NCI-H446 treated with DMSO at 0.1 percent for 48 hours (cell line): ENCODE measurements at places on chromosomes 12 and 14.
A peak's percentile ranks its signal among the peaks of the same experiment; 100 is the strongest.

DNA sequence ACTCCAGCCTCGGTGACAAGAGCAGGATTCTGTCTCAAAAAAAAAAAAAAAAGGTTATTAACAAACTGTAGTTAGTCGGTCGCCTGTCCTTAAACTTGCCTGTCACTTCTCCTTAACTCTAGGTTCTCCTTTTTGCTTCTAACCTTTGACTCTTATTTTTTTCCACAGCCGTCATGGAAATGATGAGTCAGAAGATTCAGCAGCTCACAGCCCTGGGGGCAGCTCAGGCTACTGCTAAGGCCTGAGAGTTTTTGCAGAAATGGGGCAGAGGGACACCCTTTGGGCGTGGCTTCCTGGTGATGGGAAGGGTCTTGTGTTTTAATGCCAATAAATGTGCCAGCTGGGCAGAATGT, 418 bp upstream of the MYG1 start:
- no peak for DNase-seq

DNA sequence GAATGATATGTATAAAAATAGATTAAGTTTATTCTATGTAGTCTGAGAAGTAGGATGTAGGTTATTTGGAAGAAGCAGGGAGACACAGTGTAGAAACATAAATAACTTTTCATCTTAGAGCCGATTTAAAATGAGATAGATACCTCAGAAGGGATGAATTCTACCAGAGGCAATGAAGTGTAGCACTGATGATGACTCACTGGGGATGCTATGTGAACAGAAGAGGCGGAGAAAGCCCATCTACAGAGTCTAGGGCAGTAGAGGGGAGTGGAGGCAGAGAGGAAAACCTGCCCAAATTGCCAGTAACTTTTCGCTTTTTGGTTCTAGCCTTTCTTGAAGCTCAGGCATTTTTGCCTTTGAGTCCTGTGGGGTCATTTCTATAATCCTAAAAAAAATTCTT, 451.8 kb downstream of the ATP23 start:
- no peak for DNase-seq

DNA sequence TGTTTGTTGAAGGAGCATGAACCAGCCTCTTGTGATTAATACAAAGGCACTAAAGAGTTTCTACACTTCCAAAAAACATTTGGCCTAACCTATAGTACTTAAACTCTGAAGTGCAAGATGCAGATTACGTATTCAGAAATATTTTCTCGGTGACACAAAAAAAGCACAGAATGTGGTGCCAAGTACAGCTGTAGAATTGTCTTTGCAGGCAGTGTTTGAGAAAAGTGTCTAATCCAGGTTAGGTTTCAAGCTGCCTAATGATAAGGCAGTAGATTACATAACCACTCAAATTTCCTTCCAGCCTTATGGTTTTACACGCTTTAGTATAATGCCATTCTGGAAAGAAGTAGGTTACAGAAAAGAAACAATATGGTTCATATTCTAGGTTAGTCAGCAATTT, 205.2 kb downstream of the KLHL28 start:
- DNase-seq, result no peak

- no peak for DNase-seq
These were observed 886.2 kb downstream of the DIO2 start for GRCh38 chr14:79325071-79325470.

- no peak for DNase-seq
These were observed 1019.0 kb upstream of the TMEM132C start for GRCh38 chr12:127247937-127248336.

- no peak for DNase-seq
These were observed 4.6 kb downstream of the ZC3H10 start for GRCh38 chr12:56122637-56123036.

- no peak for DNase-seq
These were observed 445.4 kb downstream of the BCL11B start for GRCh38 chr14:98826618-98827017.

DNA sequence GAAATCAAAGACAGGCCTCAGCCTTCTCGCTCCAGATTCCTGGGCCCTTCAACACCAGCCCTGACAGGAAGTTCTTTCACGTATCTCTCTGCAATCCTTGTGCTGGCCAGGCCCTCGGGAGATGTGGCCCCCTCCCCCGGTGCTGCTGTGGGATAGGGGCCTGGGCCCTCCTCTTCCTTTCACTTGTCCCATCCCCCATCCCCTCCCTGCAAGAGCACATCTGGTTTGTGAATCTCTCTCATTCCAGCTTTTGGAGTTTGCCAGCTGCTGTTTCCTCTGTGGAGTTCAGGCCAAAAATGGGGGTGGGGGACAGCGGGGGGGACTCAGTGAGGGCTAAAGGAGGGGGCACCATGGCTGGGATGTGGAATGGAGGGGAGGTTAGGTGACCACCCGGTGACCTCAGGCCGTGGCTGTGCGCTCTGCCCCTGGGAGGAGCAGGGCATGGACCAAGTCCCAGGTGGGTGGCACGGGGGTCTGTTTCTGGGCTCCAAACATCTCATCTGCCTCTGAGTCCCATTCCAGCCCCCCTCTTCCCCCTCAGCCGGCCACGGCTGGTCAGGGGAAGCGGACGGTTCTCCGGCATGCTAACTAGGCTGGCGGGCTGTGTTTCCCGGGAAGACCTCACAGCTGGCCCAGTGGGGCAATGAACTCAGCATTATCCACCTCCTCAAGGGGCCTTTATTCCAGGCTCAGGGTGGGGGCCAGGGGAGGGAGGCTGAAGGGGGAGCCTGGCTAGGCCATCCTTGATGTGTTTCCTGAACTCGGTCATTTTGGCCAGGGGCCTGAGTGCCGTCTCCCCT, 7.4 kb downstream of the LRP1 start:
- no peak for DNase-seq

DNA sequence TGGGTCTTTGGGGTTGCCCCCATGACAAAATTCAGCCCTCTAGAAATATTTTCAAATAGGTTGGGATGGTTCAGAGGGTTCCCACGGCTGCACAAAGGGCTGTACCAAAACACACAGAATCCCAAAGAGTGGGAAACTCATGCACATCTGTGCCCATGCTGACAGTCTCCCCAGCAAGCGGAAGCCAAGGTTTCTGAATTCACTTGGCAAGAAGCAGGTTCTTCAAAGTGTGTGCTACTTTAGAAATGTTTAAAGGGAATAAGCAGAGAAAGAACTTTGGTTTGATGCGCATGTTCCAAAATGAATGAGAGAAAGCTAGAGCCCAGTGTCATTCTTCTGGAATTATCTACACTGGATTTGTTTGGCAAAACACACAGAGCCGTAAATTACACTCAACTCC, 46.7 kb downstream of the FOXN3 start:
- no peak for DNase-seq

GRCh38 chr12:122086641-122087285, 8.2 kb downstream of the MLXIP start:
- DNase-seq, result peak; percentile 28

- DNase-seq, result no peak
These were observed 334.8 kb upstream of the RGS6 start for GRCh38 chr14:71597287-71597920.

GRCh38 chr12:91967590-91967989, 178.1 kb downstream of the BTG1 start:
- DNase-seq, result no peak

GRCh38 chr12:29396774-29397173, 15.8 kb upstream of the ERGIC2 start:
- DNase-seq, result no peak

DNA sequence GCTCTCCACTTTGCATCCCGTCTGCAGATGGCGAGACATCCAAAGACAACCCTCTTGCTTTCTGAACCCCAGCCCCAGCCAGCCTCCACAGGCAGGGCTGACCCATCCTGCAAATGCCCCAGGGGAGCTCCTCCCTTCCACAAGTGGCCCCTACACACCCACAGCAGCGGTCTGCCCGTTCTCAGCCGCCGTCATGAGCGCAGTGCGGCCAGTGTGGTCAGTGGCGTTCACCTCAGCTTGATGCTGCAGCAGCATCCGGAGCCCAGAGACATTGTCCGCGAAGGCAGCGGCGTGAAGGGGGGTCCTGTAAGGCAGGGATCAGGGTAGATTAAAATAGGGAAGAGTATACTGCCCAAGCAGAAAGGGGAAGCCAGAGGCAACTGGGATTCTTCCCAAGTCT, 13.7 kb downstream of the ANKRD52 start:
- DNase-seq, result no peak

- DNase-seq, result peak; percentile 72
These were observed 136.1 kb downstream of the FGD4 start for GRCh38 chr12:32535288-32535999.

DNA sequence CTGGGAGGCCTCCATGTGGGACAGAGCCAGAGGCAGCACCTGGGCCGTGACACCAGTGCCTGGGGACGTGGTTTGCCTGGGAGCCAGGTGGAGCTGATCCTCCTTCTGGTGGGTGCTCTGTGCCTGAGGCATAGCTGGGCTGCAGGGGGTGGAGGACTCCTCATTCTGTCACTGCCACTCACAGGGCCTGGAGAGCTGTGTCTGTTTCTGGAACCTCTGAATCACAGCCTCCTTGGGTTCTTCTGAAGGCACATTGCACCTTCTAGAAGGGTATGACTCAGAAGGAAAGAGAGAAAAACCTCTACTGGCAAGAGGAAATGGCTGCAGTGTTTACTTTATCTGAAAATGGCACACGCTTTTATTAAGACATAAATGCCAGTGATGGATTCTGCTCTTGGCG, 659.8 kb downstream of the VRK1 start:
- DNase-seq, result no peak

GRCh38 chr14:43651896-43652295, 855.2 kb downstream of the FSCB start:
- no peak for DNase-seq

DNA sequence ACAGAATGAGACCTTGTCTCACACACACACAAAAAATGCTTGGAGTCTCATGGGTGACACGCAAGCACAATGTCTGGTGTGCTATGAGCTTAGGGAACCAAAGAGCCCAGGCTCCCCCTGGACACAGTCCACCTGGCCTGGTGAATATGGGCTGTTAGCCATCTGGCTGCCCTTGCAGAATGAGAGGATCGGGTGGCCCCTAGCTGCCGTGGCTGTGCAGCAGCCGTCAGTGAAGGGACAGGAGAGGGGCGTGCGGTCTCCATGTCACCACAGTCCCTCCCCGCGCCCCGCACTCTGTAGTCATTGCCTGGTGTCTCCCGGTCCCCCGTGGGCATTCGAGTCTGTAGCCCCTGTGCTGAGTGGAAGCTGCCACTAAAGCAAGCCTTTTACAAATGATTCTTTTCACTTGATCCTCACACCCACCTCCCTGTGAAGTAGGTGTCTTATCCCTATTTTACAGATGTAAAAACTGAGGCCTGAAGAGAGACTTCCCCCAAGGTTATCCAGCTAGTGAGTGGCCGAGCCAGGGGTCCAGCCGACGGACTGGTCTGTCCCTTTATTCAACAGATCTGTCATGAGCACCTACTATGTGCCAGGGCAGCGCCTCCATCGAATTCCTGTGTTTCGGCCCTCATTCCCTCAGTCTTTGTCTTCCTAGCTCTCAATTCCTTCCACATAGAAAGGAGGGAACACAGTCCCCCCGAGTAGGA, 18.8 kb downstream of the MVK start:
- no peak for DNase-seq

DNA sequence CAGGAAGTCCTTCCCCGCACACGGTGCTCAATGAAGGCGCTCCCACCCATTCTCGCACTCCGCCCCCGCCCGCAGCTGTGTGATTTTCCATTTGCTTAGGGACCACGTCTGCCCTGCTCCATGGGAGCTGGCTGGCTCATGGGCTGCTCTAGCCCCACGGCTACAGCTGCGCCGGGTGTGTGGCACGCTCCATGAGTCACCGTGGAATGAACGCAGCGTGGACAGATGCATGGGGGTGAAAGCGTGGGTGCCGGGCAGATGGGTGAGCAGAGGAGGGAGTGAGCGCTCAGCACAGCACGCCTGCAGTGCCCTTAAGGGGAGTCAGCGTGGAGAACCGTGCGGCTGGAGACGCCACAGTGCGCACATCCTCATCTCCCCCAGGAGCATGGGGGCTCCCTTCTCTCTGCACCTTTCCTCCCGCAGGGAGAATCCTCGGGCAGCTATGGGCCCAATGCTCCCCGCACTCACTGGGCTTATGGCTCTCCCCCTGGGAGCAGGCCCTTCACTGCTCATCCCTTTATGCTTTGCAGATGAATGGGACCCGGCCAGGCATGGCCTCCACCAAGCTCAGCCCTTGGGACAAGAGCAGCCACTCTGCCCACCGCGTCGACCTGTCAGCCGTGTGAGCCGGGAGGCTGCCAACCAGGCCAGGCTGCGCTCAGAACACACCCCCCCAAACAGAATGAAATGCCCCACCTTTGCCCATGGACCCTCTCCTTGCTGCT, 185.1 kb downstream of the ADGRD1 start:
- no peak for DNase-seq

DNA sequence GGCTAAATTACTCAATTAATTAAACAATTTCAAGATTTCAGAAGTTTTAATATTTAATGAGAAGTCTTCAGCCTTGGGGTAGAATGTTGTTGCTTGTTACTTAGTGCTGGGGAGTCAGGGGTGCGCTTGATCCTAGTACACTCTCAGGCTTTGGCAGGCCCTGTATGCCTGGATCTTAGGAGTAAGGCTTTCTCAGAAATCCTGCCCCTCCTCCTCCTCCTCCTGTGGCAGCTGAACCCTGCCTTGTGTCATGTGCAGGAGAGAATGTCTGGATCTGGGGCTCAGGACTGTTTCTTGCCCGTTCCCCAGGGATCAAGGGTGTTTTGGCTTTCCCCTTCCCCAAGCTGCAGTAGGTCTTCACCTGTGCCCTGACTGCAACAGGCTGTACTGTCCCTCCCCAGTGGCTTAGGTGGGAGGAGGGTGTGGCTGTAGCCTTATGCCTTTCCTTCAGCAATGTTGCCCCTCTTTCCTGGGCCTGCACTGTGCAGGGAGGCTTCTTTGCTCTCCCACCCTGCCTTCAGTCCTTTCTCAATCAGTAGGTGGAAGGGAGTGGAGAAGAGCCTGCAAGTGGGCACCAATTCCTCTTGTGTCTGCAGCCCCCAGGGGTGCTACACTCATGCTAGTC, 108.2 kb downstream of the SLC38A6 start:
- DNase-seq, result no peak

DNA sequence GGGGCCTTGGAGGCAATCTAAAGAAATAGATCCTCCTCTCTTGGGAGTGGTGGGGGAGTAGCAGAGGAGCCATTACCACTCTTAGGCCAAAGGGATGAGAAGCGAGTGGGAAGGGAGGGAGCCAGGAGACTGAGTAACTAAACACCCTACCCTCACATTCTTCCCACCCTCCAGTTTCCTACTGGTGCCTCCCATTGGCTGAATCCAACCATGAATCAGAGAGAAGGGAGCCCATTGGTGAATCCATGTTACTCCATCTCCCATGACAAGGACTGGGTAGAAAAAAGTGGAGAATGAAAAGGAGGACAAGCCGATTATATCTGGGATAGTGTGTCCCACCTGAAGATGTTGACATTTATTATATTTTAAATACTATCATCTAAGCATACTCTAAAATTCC, 76.8 kb upstream of the LHX5 start:
- DNase-seq, result no peak

DNA sequence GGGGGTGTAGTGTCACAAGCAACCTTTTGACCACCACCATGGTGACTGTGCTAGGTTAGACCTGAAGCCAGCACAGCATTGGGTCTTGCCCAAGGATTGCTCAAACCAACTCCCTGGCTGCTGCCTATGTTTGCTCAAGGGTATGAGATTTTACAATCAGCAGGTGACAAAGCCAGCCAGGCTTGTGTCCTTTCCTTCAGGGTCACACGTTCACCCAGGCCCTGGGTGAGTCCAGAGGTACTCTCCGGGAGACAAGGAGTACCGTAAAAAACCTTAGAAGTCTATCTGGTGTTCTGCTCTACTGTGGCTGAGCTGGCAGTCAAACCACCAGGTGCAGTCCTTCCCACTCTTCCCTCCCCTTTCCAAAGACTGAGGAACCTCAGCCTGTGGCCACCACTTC, 238.9 kb upstream of the MIS18BP1 start:
- no peak for DNase-seq

- no peak for DNase-seq
These were observed 714.1 kb downstream of the FSCB start for GRCh38 chr14:43792980-43793379.
